LoVo (cell line): ENCODE measurements at places on chromosomes 1 and 21.

DNA sequence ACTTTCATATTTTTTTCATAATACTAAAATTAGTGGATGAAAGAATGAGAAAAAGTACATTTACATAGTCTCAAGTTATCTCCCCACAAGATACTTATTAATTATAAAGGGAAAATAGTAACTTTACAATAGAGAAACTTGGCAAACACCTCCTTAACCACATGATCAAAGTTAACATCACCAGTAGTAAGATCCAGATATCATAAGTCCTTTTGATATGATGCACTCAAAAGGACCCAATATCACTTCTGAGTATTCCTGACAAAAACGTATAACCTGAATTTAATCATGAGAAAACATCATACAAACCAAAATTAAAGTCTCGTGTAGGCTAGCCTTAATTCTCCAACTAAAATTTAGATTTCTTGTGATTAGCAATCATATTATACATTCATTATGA, 67.4 kb downstream of the LYST start:
- DNase-seq: no peak

GRCh38 chr1:30851286-30851685, 57.3 kb downstream of the SDC3 start:
- no peak for DNase-seq

GRCh38 chr1:241447031-241447644, 72.4 kb downstream of the FH start:
- DNase-seq: no peak

DNA sequence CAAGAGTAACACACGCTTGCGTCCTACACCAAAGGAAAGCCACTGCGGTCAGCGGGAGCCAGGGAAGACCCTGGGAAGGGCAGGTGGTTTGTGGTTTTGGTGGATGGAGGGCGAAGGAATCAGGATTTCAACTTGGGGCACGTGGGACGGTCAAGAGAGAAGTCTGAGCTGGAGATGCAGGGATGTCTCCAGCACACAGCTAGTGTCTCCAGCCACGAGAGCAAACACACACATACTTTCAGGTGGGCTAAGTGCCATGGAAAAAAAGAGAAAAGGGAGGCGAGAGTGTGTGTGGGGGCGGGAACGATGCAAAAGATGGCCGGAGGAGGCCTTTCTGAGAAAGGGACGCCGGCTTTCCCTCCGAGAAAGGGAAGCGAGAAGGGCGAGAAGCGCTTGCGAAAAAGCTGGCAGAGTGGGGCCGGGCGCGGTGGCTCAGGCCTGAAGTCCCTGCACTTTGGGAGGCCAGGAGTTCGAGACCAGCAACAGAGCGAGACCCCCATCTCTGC, 1.4 kb upstream of the SRRM1 start:
- DNase-seq: no peak

DNA sequence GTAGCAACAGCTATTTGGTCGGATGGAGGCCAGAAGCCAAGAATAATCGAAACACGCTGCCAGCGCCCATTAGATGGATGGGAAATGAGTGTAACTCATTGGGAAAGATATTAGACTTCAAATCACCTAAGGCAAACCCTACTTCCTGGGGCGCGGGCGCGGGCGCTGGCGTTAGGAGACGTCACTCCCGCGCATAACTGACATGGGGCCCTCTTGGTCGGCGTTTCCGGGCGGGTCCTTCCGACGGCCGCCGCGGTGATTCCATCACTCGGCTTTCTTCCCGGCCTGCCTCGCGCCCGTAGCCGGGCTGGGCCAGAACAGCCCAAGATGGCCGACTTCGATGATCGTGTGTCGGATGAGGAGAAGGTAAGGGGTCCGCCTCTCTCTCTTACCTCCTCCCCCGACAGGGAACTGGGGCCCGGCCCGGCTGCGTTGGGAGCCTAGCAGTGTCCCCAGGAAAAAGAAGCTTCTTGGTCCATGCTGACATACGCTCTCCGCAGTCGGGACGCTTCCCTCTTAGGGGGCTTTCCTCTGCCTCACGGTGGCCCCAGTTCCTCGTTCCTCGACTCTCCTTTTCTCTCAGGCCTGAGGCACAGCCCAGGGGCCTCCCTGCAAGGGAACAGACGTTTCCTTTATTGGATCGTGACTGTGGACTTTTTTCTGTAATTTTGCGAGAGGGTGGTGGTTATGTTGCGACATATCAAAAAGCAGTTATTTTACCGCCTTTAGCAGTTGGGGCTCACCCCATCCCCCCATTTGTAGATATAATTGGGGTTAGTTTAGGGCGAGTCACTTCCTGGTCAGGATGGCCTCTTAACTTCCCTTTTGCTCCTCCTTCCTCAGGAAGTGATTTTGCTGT, at the start of gene CAPZA1:
TSS of gene CAPZA1 (plus strand) at position 315 of the 859 bp plus-strand sequence. CDS start at position 328, 13 bp downstream.
- DNase-seq: peak; percentile 92

GRCh38 chr1:201740086-201740541, 88.8 kb upstream of the IPO9 start:
- DNase-seq: no peak
